ENCODE measurements at places on chromosomes 7 and 10. TPM values are rescaled to one million over a fixed set of nuclear protein-coding genes. Genes with fewer than 3 reads are reported as not detected.
A peak's percentile ranks its signal among the peaks of the same experiment; 100 is the strongest.

DNA sequence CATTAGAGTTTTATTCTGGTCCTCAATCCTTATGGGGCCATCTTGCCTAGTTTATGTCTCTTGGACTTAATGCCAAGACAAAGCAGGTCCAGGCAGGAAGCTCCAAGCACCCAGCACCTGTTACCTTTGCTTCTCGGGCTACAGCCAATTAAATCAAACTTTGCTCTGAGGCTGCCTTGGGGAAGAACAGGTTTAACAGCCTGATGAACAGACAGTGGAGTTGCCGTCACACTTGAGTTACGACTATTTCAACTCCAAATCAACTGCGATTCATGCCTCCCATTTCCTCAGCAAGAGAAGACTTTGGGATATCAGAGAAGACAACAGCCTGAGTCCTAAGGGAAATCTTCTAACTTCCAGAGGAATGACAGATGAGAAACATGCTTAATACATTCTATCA lies 62.2 kb downstream of the XPNPEP1 start:
- DNase-seq: peak; percentile 13

DNA sequence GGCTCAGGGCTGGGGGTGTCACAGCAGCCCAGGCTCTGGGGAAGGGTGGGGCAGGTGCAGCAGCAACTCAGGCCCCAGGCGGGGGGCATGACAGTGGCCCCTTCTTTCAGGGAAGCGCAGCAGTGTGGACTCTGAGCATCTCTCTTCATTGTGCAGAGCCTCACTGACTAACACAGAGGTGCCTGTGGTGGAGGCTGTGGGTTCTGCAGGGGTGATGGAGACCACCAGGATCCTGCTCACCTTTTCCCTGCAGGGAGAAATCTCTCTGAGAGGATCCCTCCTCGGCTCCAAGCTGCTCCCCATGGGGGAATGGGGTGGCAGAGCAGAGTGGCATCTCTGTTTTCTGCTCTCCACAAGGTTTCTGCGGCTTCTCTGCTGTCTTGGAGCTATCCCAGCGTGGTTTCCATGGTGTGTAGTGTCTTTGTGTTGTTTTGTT lies 37.8 kb upstream of the SHH start:
- DNase-seq: no peak

DNA sequence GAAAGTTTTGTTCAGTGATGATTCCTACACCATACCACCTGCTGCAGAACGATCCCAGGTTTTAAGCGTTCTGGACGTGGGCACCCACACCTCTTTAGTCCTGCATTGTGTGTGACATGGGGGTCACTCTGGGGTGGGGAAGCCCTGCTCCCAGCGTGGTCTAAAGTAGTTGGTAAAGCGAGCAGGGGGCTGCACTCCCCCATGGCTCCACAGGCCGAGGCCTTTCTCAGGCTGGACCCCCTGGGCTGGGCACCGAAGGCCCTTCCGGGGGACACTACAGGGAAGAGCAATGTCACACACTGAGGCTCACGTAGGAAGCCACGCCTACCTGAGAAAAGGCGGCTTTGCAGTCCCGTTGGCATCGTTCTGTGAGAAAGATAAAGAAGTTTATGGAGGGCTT lies 12.3 kb downstream of the BRI3 start:
- no peak for DNase-seq

Gene PRRT4
- 0.16 TPM for total RNA-seq

DNA sequence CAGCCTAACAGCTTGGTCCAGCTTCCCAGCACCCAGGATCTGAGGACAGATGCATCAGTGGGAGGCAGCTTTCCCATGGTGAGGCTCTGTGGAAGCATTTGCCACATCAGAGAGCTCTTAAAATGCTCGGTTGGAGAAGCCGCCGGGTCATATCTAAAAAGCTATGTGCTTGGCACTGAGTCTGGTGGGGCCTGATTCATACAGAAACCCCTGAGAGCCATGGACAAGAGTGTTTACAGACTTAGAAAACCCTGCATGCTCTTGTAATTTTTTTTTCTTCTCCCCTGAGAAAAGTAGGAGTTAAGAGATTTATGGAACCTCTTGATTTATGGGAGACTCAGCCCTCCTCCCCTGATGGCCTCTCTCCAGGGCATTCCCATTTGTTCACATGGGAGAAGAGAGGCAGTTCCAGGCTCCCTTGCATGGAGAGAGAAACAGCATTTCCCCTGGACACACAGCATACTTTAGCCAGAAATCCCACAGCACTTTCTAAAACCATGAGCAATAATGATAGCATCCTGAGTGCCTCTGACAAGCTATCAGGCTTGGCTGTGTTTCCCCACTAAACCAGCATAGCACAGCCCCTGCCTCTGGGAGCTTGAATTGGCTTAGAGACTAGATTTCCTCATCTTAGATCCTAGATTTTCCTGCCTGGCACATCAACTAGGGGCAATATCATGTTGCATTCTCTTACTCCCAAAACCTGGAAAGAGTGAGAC lies 322.1 kb upstream of the AUTS2 start:
- DNase-seq: no peak

DNA sequence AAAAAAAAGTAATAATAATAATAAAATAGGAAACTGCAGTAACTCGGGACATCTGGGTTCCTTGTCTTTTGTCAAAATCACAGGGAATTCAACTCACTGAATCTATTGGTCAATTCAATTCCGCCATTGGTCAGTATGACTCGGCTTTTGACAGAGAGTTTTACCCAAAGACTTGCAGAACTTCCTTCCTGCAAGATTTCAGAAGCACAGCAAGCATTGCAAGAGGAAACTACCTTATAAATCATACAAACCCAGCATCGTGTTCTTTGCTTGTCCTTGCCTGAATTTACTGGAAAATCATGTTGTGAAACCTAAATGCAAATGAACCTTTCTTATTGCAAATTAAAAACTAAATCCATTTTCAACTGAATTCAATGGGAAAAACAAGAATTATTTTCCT lies 15.5 kb downstream of the KLF6 start:
- no peak for DNase-seq

DNA sequence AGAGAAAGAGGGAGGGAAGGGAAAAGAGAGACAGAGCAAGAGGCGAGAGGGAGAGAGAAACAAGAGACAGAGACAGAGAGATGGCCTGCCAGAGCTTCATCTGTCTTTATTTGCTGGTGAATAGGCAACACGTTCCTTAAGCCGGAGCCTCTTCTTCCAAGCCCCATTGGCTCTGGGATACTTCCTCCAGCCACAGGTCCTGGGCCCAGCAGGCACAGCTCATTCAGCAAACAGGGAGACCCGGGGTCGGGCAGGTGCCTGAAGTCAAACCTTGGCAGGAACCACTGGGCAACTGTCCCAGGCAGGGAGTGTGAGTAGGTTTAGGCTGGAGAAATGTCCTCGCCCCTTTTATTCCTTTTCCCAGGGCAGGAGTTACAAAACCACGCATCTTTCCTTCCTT lies 68.2 kb downstream of the MYL10 start:
- no peak for DNase-seq

Gene COL1A2
- not detected for total RNA-seq

DNA sequence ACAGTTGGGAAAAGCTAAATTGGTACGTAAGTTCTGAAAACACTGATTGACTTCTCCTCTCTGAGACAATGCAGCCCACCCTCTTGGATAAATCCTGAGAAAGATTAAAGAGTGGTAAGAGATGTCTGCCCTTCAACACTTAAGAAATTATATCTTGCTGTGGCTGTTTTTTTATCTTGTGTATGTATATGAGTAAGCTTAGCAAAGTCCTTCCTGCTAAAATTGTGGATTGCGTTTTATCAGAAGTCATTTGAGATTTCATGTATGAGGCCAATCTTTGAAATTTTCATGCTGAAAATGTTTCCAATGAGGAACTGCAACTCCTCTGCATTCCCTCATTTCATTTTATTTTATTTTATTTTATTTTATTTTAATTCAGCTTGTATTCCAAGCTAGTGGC lies 106.2 kb upstream of the INHBA start:
- DNase-seq: no peak

Gene NUTM2B
- total RNA-seq: 0.63 TPM

Gene SPDYE2B
- not detected for total RNA-seq

DNA sequence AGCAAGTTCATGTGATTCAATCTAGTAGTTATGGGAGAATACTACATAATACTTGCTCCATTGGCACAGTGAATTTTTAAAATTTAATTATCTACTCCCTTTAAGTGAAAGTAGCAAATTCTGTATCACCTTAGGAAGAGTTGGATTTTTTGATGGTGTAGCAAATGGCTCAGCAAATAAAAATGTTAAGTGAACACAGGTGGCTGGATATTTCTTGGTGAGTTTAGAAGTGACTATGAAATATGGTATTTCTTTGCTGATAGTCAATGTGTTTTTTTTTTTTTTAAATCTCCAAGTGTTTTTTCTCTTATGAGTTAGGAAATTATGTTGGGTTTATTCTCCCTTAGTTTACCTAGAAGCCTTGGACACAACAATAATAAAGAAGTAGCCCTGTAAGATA lies 67.8 kb downstream of the CREM start:
- no peak for DNase-seq

- DNase-seq: no peak
These were observed 139.9 kb downstream of the SH3PXD2A start for GRCh38 chr10:103715430-103715829.

Gene TCAF1
- 22.4 TPM for total RNA-seq

GRCh38 chr10:7085913-7086589 lies 324.8 kb downstream of the SFMBT2 start:
- no peak for DNase-seq

Gene DGKI
- total RNA-seq: not detected

DNA sequence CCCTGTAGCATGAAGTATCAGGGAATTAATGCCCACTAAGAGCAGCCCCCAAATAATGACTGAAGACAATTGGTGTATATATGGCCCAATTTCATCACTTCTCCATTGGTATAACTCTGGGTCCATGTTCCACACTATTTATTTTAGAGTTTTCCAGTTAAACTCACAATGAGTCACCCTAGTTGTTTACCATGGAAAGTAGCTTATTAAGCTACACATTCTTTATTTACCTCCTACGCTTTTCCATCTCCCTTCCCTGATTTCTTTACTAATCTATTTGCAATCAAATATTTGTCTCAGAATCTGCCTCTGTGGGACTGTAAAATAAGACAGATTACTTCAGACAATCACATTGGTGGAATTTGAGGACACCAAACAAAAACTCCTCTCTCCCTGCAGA lies 655.6 kb downstream of the SORCS1 start:
- peak; percentile 21 for DNase-seq

Gene LRMDA
- not detected for total RNA-seq

DNA sequence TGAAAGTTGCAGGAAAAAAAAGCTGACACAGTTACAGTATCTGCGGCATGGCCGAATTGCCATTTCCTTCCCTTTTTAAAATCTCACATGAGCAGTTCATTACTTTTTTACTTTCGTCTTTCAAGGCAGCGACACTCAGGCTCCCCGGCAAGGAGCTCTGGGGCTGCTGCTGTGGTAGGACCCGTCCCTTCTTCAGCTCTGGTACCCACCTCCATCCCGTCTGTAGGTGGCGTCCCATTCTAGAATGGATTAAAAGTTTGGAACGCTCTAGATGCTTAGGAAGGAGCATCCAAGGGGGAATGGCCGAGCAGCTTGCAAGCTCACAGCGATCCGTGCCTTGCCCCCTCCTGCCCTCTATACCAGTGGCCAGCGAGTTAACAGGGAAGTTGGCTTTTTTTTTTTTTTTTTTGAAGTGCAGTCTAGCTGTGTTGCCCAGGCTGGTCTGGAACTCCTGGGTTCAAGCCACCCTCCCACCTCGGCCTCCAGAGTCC lies 22.8 kb upstream of the TTYH3 start:
- no peak for DNase-seq

- DNase-seq: no peak
These were observed 21.3 kb downstream of the MKX start for GRCh38 chr10:27724287-27724686.

DNA sequence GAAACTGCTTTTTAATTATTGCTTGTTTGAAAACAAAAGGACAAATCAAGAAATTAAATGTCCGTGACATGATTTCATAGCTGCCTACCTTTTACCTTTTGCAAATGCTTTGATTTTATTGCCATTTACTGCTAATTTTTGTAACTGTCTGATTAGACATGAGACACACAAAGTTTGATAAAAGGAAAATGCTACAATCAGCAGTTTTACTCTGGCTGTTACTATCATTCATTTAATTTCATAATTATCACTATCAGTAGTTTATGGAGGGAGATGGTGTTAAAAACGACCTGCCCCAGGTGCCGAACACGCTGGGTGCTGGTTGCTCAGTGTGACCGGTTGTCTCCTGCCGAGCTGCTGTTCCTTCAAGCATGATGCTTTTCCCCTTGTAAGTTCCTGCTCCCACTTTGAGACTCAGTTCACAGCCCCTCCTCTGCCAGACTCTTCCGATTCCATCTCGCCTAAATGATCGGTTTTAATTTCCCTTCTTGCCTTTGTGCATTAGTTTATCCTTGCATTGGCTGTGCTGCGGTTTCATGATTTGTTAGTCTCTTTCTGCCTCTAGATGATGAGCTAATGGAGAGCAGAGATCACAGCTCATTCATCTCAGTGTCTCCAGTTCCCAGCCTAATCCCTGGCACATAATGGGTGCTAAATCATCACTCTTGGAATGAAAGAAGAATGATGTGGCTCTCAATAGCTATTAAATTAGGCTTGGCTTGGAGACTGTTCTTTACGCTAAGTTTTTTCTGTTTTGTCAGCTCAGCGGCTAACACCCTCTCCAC lies 110.6 kb downstream of the PFKFB3 start:
- no peak for DNase-seq

DNA sequence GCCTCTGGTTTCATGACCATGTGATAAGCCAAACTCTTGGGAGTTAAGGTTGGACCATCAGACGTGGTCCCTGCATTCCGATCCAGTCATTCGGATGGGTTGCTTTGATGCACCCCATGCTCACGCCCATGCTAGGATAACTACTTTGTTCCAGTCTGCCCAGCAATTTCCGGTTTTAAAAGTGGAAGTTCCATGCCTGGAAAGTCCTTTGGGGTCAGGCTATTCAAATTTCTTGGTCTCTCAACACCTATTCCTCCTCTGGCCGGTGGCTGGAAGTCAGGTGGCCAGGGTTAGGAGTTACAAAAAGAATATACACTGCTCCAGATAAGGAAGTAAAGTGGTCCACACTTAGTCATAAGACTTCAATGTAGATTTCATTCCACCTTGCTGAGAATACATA lies 37.7 kb upstream of the HABP2 start:
- no peak for DNase-seq

Gene AASS
- total RNA-seq: 0.18 TPM

Gene DRGX
- not detected for total RNA-seq

Gene SP4
- 4.5 TPM for total RNA-seq

GRCh38 chr7:65798111-65799075 lies 74.5 kb upstream of the VKORC1L1 start:
- DNase-seq: no peak

GRCh38 chr7:46486256-46487206 lies 565.5 kb upstream of the IGFBP3 start:
- DNase-seq: peak; percentile 63

All from HT-29 (cell line).